Natural killer cell (primary cell): ENCODE measurements at places on chromosomes 16 and 17. TPM values are rescaled to one million over a fixed set of nuclear protein-coding genes. Genes with fewer than 3 reads are reported as not detected.

The WNT9B gene
- total RNA-seq = not detected

The GJD3 gene
- total RNA-seq = not detected

The C16orf96 gene
- total RNA-seq = 0.43 TPM

The CLDN7 gene
- 1.8 TPM for total RNA-seq

The SLC5A11 gene
- total RNA-seq = 0.20 TPM

The JUP gene
- 1.8 TPM for total RNA-seq

DNA sequence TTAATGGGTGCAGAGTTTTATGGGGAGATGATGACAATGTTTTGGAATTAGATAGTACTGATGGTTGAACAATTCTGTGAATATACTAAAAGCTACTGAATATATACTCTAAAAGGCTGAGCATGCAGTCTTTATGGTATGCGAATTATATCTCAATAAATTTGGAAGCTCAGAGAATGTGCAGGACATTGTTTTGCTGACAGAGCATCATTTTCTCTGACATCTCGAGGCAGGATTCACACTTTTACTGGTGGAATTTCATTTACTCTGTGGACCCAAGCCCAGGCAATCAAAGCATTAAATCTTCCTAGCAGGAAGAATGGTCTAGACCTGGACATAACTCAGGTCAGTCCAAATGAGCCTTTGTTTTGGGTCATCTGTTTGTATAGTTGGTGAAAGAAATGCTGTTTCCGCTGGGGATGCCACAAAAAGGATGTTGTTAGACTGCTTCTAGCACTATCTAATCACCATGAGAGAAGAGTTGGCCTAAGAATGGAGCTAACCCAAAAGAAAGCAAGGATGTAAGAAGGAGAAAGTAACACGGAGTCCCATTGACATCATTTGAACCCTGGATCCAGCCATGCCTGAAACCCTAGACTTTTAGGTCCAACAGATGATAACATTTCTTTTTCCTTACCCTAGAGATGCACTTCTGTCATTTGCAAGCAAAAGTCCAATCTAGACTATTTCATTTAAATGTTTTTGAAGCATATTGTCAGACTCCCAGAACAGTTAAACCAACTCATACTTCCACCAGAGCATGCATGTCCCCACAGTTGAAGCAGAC lies 18.8 kb upstream of the USP10 start:
- no peak overlapping the region for H3K4me3 ChIP-seq
- H3K4me1 ChIP-seq = no peaks in the 10 kb centered on the region
- no peaks in the 10 kb centered on the region for H3K27me3 ChIP-seq
- no peaks in the 10 kb centered on the region for H3K36me3 ChIP-seq
- H3K27ac ChIP-seq = no peak overlapping the region
- no peak for DNase-seq

GRCh38 chr17:50043290-50044148 lies 12.4 kb upstream of the ITGA3 start:
- DNase-seq = no peak
- H3K27ac ChIP-seq = no peak overlapping the region
- no peaks in the 10 kb centered on the region for H3K27me3 ChIP-seq
- H3K36me3 ChIP-seq = no peaks in the 10 kb centered on the region
- no peaks in the 10 kb centered on the region for H3K4me1 ChIP-seq

DNA sequence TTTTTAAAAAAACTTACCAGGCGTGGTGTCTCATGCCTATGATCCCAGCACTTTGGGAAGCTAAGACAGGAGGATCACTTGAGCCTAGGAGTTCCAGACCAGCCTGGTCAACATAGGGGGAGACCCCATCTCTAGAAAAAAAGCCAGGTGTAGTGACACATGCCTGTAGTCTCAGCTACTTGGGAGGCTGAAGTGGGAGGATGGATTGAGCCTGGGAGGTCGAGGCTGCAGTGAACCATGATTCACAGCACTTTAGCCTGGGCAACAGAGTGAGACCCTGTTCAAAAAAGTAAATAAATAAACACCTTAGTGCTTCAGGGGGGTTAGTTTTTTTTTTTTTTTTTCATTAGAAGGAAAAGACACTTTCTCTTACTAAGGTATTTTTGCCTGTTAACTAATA lies 58.9 kb upstream of the LRRC37A3 start:
- peaks cover 24% of the 10 kb centered on the region for H3K4me1 ChIP-seq
- no peak overlapping the region for H3K4me3 ChIP-seq
- DNase-seq = no peak
- H3K36me3 ChIP-seq = no peaks in the 10 kb centered on the region
- H3K27ac ChIP-seq = no peak overlapping the region
- H3K27me3 ChIP-seq = no peaks in the 10 kb centered on the region

DNA sequence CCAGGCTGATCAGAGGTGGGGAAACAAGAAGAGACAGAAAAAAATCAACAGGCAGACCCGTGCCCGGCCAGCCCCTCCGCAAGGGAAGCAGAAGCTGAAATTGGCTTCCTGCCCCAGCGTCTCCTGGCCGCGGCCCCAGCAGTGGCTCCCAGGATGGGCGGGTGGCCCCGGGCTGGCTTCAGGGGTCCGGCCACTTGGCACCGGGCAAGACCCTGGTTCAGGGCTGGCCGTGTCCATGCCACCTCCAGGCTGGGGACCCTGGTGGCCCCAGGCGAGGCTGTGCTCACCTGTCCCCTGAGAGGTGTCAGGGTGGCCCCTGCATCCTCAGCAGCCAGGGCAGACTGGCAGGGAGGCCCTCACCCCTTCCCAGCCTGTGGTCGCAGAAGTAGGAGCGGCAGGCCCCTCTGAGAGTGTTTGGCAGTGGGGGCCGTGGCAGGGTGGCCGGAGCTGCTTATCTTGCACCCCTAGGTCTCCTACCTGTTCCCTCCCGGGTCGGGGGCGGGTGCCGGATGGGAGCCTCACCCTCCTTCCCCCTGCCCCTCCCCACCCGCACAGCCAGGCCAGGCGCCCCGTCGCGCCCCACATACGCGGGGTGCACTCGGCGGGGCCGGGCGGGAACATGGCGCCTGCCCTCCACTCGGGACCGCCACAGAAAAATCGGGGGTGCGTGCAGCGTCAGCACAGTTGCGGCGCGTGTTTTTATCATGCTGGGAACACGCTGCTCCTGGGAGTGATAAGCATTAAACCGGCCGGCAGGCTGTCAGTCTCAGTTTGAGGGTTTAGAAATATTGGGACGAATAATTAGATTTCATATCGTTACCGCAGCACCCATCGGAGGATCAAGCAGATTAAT lies 46.7 kb upstream of the ZC3H18 start:
- H3K36me3 ChIP-seq = peaks cover 9% of the 10 kb centered on the region
- H3K27me3 ChIP-seq = no peaks in the 10 kb centered on the region
- H3K27ac ChIP-seq = no peak overlapping the region
- H3K4me3 ChIP-seq = no peak overlapping the region

DNA sequence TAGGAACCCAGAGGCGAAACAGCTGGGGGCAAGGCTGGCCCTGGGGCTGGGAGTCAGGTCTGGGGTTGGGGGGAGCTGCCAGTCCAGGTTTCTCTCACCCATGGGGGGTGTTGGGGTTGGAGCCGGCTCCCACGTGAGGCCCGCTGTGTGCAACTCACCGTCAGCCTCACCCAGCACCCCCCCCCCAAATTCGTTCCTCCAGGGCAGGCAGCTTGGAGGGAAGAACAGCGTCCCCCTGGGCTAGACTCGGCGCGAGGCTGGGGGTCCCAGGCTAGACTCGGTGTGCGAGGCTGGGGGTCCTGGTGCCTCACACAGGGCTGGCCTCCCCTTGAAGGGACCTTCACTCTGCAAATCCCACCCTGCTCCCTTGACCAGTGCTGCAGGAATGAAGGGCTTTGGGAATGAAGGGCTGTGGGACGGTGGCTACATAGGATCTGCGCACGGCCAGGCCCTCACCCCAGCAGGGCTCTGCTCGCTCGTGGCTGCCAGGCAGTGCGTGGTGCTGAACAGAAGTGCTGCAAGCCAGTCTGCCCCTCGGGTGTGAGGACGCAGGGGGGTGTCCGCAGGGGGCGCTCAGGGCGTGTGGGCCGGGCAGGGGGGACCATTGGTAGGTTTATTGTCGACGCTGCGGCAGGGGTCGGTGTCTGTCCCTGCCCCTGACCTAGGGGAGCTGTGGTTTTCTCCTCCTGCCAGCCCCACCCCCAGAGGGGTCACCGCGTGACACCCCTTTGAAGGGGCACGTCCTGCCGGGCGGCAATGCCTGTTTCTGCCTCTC lies 74.7 kb downstream of the KLHDC4 start:
- peaks cover 13% of the 10 kb centered on the region for H3K36me3 ChIP-seq
- no peak for DNase-seq
- no peak overlapping the region for H3K27ac ChIP-seq
- peaks cover 8% of the 10 kb centered on the region for H3K4me1 ChIP-seq
- no peaks in the 10 kb centered on the region for H3K27me3 ChIP-seq

DNA sequence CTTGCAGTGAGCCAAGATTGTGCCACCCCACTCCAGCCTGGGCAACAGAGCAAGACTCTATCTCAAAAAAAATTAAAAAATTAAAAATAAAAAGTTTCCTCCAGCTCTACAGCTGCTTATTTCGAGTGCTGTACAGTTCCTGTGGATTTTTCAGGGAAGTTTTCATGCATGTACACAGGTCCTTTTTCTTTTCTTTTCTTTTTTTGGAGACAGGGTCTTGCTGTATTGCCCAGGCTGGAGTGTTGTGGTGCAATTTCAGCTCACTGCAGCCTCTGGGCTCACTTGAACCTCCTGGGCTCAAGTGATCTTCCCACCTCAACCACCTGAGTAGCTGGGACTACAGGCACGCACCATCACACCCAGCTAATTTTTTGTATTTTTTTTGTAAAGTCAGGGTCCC lies 15.9 kb downstream of the EEF2K start:
- H3K4me1 ChIP-seq = no peaks in the 10 kb centered on the region
- no peak overlapping the region for H3K27ac ChIP-seq
- DNase-seq = no peak
- no peaks in the 10 kb centered on the region for H3K27me3 ChIP-seq
- H3K4me3 ChIP-seq = no peak overlapping the region
- H3K36me3 ChIP-seq = peaks cover 3% of the 10 kb centered on the region

DNA sequence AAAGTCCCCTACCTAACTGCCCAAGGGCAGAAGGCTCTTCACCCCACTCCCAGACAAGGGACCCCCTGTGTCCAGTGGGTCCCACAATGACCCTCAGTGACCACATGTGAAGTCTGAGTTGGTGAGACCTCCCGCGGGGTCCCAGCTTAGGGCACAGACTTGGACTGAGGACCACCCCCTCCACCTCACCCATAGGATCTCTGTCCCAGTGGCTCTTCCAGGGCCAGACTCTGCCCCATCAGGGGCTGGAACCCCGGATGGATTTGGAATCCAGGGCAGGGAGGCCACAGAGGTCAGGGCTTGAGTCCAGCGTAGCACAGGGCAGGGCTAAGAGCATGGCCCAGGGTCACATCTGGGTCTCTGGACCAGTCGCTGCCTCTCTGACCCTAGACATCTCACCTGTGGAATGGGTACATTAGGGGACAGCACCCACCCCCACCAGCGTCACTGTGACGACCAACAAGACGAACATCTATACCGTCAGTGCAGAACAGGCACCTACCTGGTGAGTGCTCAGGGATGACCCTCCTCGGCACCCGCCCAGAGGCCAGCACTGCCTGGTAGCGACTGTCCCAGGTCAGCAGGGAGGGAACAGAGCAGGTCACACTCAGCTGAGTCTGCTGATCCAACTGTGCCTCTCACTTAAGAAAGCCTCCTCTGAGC lies 37.7 kb downstream of the TNFRSF13B start:
- no peaks in the 10 kb centered on the region for H3K4me1 ChIP-seq
- no peaks in the 10 kb centered on the region for H3K27me3 ChIP-seq
- no peak overlapping the region for H3K27ac ChIP-seq

GRCh38 chr16:48014349-48015135 lies 141.3 kb downstream of the ABCC12 start:
- H3K4me3 ChIP-seq = no peak overlapping the region
- H3K36me3 ChIP-seq = no peaks in the 10 kb centered on the region
- H3K4me1 ChIP-seq = no peaks in the 10 kb centered on the region
- no peak for DNase-seq

DNA sequence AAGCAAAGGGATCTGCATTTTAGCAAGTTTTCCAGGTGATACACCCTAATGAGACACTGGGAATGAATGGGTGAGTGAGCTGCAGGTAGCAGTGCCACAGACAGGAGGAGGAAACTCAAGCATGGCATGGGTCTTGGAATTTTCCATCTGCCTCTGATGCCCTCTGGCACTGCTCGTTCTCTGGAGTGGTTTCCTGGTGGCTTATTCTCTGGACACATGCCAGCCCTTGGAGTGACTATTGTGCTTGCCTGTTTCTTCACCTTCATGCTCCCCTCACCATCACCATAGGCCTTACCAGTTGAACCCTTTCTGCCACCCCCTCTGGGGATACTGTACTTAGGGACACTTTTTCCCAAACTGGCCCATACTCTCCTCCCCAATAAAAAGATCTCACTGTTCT lies 1.6 kb downstream of the COASY start:
- H3K4me1 ChIP-seq = peaks cover 57% of the 10 kb centered on the region
- no peak overlapping the region for H3K4me3 ChIP-seq
- no peak overlapping the region for H3K27ac ChIP-seq
- no peak for DNase-seq
- H3K36me3 ChIP-seq = peaks cover 26% of the 10 kb centered on the region

GRCh38 chr16:887846-888245 lies 82.9 kb downstream of the LMF1 start:
- no peaks in the 10 kb centered on the region for H3K4me1 ChIP-seq
- H3K4me3 ChIP-seq = no peak overlapping the region
- no peaks in the 10 kb centered on the region for H3K27me3 ChIP-seq

GRCh38 chr16:56226187-56226586 lies 34.9 kb downstream of the GNAO1 start:
- H3K27me3 ChIP-seq = no peaks in the 10 kb centered on the region
- no peak for DNase-seq
- no peak overlapping the region for H3K4me3 ChIP-seq
- no peaks in the 10 kb centered on the region for H3K36me3 ChIP-seq
- peaks cover 24% of the 10 kb centered on the region for H3K4me1 ChIP-seq

- H3K36me3 ChIP-seq = no peaks in the 10 kb centered on the region
- peaks cover 78% of the 10 kb centered on the region for H3K4me1 ChIP-seq
- no peak overlapping the region for H3K4me3 ChIP-seq
- no peaks in the 10 kb centered on the region for H3K27me3 ChIP-seq
Observed at GRCh38 chr16:31350275-31351005, 4.5 kb upstream of the ITGAX start.

DNA sequence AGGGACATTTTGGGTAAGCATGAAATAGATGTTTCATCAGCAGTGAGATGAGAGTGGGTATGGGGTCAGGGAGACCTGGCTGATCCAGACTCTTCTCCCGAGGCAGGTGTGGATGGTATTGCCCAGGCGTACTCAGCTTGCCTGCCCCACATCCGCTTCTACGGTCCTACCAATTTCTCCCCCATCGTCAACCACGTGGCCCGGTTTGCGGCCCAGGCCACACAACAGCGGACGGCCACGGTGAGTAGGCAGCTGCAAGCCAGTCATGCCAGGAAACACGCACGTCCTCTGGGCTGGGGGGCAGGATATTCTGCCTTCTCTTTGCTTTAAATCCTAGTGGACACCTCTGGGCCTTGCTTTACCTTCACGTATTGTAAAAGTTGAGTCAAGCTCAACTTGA lies 44.7 kb downstream of the CPNE2 start:
- no peak overlapping the region for H3K4me3 ChIP-seq
- no peaks in the 10 kb centered on the region for H3K36me3 ChIP-seq
- H3K4me1 ChIP-seq = peaks cover 90% of the 10 kb centered on the region
- H3K27me3 ChIP-seq = no peaks in the 10 kb centered on the region
- no peak for DNase-seq
